ENCODE measurements at places on chromosomes 2 and 18.

- DNase-seq = no peak
Measured at GRCh38 chr2:20487392-20488174, 40.7 kb downstream of the RHOB start.

GRCh38 chr2:37291680-37292079 is 33.0 kb downstream of the PRKD3 start:
- no peak for DNase-seq

- DNase-seq = no peak
Measured at GRCh38 chr2:144374163-144374661, 145.7 kb downstream of the ZEB2 start.

DNA sequence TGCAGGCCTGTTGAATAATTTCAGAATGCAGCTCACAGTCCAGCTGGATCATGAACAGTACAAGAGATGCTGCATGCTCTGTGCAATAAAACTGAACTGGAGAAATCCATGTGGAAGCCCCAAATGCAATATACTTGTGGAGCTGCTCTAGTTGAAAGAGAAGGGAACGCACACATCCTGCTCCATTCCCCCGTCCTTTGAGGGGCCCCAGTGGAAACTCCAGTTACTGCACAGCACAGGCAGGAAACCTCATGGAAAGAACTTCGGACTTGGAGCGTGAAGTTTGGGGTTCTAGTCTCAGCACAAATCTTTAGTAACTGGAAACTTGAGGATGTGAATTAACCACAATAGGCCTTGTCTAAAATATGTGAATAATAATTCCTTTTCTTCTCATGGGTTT is 73.2 kb downstream of the PLA2R1 start:
- no peak for DNase-seq

DNA sequence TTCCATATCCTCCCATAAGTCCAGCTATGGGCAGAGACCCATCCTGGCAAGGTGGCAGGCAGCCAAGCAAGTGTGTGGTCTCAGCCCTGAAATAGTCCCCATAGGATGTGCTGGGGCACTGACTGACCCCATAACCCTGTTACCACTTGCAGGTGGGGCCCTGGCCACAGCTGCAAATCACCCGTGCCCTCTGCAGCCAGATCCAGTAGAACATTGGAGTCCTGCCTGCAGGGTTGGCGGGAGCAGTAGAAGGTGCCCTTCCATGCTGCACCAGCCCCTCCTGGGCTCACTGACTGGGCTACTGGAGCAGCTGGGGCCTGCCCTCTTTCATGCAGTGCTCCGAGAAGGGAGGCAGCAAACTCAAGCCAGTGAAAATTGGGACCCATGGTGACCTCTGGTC is 112.6 kb upstream of the MCFD2 start:
- no peak for DNase-seq

DNA sequence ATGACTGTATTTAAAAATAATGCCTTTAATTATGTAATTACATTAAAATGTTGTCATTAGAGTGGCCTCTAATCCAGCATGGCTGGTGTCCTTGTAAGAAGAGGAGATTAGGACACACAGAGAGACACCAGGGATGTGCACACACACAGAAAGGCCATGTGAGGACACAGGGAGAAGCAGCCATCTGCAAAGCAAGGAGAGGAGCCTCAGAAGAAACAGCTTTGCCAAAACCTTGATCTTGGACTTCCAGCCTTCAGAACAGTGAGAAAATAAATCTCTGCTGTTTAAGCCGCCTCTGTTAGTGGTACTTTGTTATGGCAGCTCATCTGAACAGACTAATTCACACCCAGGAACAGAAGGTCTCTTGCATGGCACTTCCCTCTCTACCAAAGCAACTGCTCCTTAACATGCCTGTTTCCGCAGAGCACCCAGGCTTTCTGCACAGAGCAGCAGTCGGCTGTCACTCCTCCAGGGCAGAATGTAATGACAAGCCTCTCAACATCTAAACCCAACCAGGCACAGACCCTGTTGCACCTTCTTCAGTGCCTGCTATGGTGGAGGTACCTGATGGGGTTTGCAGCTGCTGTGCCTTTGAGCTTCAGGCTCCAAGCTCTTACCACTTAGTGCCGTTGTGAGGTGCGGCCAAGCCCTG is 377.7 kb downstream of the TDRD15 start:
- no peak for DNase-seq

DNA sequence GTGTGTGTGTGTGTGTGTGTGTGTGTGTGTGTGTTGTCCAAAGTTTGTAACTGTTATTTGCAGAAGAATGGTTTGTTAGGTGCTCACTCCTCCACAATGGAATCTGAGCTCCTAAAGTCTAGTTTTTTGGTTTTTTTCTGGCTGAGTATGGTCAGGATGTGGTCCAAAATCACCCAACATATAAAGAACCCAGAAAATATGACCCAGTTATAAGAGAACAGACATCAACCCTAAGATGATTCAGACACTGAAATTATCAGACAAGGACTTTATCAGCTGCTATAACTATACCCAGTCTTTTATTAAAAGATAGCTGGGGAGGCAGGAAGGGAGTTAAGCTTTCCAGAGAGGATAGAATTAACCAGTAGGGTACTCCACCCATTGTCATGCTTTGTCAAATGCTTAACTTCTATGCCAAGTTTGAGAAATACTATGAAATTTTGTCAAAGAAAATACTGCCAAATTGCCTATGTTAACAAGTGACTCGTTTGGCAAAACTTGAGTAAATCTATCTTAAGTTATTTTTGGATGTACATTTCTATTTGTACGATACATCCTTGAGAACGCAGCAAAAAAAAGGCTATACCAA is 57.5 kb downstream of the TANK start:
- no peak for DNase-seq

GRCh38 chr2:32963941-32964340 is 17.2 kb downstream of the LTBP1 start:
- DNase-seq = no peak

- DNase-seq = no peak
Measured at GRCh38 chr2:21407851-21408250, 284.1 kb downstream of the TDRD15 start.

GRCh38 chr18:34697233-34697632 is 12.9 kb upstream of the DTNA start:
- DNase-seq = no peak

DNA sequence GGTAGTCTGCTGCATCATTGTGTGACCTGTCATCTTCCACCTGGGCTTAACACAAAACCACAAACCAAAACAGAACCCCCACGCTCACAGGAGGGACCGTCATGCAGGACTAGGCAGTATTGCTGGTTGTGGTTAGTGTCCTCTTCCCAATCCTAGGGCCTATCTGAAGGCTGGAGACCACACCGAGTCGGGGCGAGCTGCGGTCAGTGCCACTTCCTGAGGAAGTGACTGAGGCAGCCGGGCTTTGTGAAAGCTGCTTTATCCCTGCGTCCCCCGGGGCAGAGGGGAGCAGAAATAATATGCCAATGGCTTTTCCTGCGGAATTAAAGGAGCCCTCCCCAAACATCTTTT is 22.9 kb downstream of the ZNF532 start:
- DNase-seq = no peak

GRCh38 chr2:155690785-155691184 is 641.7 kb downstream of the NR4A2 start:
- DNase-seq = no peak

All from stimulated activated CD4-positive, alpha-beta T cell treated with anti-CD3 and anti-CD28 coated beads, Interleukin-1b, Interleukin-23, amount 100 ng/mL, for 4 hours (primary cell).